ENCODE measurements at places on chromosomes 12 and 14.

DNA sequence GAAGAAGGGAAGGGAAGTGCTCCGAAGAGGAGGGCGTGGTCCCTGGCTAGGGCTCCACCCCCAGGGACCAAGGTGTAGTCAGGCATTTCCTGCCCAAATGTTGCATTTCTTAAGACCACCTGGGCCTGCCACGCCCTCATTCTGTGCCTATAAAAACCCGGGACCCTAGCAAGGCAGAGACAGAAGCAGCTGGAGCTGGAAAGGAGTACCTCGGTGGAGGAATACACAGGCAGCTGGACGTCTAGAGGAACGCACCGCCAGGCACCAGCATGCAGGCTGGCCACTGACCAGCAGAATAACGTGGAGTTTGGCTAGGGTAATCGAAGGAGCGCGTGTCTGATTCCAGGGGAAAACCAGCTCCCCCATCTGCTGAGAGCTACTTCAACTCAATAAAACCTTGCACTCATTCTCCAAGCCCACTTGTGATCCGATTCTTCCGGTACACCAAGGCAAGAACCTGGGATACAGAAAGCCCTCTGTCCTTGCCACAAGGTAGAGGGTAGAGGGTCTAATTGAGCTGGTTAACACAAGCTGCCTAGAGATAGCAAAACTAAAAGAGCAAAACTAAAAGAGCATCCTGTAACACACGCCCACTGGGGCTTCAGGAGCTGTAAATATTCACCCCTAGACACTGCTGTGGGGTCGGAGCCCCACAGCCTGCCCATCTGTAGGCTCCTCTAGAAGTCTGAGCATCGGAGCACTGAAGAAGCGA is 21.0 kb downstream of the CFL2 start:
- DNase-seq = no peak

DNA sequence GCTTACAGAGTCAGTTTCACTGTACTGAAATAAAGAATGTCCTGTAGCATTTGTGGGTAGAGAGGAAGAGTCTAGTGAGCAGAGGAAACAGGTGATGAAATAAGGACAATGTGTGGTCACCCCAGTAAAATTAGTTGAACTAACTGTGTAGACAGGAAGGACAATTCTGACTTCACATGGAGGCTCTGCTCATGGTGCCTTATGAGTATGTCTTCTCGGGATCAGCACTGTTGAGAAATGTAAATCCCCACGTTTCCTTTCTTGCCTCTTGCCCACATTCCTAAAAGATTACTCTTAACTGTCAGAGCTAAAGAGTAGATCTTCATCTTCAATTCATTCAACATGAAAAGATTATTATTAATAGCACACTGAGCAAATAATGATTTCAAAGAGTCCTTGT is 113.2 kb upstream of the FLRT2 start:
- no peak for DNase-seq

DNA sequence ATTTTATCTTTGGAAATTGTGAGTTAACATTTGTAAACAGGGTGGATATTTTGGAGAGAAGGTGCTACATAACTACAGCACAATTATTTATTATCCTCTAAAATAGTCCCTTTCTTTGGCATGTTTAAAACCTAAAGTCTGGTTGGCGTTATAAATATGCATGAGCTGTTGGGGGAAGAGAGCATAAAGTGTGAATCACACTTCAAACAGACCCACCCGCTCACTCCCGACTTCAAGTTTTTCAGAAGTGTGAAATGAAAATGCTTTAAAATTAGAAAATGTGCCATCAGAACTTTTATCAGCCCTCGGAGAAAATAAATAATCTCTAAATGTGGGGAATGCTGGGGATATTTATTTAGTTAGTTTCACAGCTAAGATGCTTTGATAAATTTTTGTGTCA is 1006.9 kb downstream of the NRXN3 start:
- DNase-seq = no peak

DNA sequence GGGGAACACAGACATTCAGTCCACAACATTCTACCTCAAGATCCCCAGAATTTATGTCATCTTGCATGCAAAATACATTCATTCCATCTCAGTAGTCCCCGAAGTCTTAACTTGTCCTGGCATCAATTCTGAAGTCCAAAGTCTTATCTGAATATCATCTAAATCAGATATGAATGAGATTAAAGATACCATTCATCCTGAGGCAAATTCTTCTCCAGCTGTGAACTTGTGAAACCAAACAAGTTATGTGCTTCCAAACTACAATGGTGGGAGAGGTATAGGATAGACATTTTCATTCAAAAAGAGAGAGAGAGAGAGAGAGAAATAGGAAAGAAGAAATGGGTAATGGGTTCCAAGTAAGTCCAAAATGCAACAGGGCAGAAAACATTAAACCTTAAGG is 390.6 kb downstream of the DPF3 start:
- no peak for DNase-seq

GRCh38 chr14:94120667-94121340 is 8.6 kb downstream of the IFI27L2 start:
- DNase-seq = no peak

- DNase-seq = no peak
Observed at GRCh38 chr12:6967651-6968100, 2.8 kb downstream of the PHB2 start.

GRCh38 chr12:826331-826730 is 74.0 kb downstream of the WNK1 start:
- DNase-seq = no peak

DNA sequence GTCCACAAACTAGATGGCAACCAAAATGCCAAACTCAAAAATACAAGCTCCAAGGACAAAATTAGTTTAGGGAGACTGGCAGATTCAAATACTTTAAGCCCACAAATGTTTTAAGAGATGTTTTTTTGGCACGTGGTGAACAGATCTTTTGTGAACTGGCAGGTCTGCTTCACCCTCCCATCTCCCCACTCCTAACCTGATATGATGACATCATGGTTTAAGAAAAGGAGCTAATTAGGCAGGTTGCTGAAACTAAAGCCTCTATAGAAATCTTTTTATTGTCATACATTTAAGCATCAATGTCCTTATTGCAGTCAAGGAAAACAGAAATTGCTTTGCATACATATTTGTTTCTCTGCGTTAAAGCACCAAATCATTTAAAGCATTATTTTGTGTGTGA is 5.8 kb downstream of the LRIG3 start:
- no peak for DNase-seq

DNA sequence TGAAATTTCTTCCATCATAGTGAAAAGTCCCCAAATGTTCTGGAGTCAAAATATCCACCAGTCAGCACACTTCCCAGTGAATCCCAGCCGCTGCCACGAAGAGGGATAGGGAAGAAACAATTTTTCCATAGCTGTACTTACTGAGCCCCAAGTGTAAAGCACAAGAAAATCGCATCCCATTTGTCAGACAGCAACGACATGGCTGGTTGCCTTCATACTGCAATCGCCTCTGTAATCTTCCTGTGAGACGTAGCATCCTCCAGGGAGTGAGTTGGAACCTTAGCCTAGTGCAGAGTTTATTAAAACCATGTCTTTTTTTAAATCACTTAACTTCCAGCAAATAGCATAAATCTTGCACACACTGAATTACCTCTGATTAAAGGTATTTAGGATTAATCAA is 56.8 kb downstream of the GNG2 start:
- no peak for DNase-seq

All from activated naive CD4-positive, alpha-beta T cell (primary cell).